ENCODE measurements at places on chromosomes 6 and 20.

DNA sequence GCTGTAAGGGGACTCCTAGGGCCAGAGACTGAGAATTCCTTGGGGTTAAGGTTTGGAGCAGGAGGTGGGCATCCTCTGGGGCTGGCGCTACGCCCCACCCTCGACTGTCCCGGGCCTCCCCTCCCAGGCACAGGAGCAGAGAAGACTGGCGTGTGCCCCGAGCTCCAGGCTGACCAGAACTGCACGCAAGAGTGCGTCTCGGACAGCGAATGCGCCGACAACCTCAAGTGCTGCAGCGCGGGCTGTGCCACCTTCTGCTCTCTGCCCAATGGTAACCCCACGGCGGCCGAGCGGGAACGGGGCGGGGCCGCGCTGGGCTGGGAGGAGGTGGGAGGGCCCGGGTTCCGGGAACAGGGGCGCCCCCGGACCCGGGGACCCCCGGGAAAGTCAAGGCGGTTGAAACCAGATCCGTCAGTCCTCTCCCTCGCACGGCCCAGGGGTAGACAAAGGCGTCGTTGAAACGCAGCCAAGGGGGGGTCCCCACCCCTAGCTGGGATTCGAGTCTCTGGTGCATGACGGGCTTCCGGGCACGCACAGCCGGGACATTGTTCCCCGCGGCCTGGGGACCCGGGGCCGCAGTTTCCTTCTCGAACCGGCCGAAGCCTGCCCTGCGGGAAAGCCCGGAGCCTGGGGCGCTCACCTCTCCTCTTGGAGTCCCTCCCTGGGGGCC is 844 bp downstream of the WFDC2 start:
- DNase-seq = no peak

GRCh38 chr20:1619861-1620444 is at the start of gene SIRPB1:
TSS of gene SIRPB1 (minus strand) at chr20:1620009. CDS start at chr20:1619944, 65 bp downstream.
- no peak for DNase-seq

DNA sequence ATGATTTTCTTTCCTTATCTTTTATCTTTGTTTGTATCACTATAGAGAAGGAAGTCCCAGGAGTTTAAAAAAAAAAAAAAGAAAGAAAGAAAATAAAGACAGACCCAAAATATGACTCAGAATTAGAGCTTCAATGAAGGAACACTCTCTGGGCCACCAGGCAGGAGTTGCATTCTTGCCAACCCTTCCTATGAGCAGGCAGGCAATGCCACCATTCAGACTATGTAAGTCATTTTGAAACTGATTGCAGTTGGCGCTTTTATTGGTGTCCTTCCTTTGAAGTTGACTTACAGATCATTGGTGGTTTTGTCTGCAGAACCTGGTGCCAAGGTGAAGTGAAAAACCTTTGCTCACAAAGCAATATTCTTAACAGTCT is 50.3 kb downstream of the MYB start:
- DNase-seq = no peak

GRCh38 chr6:128305976-128306375 is 214.4 kb downstream of the PTPRK start:
- DNase-seq = no peak

- DNase-seq = no peak
Observed at GRCh38 chr6:143971482-143972205, 36.4 kb downstream of the PLAGL1 start.

DNA sequence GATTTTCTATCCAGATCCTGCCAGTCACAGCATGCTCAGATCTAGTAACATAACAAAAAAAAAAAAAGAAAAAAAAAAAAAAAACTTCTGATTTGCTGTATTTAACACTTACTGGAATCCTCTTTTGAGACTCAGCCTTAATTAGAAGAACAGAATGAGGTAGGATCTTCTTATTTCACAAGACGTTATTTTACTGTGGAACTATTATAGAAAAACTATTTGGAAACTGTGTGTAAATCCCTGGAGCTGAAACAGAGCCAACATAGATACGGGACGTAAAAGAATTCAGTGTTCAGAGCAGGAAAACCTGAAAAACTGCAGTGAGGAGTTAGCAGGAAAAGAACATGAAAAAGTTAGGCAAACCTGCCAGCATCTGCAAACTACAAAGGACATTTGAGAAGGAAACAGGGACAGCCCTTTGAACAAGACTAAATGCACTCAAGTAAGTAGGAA is 3.4 kb upstream of the ZNF217 start:
- DNase-seq = no peak

DNA sequence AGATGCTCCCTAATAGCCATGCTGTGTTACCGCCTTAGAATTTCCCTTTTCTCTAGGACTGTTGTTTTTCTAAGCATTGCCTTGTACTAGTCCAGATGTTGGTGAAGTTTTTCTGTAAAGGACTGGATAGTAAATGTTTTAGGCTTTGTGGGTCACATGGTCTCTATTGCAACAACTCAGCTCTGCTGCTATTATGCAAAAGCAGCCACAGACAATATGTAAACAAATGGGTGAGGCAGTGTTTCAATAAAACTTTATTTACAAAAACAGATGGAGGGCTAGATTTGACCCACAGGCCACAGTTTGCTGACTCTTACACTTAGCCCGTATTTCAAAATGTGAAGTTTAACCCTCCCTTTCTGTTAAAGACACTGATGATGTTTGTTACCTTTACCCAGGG is 207.6 kb upstream of the MYLIP start:
- no peak for DNase-seq

- no peak for DNase-seq
Observed at GRCh38 chr6:104418839-104419238, 440.9 kb downstream of the HACE1 start.

GRCh38 chr6:145761584-145761983 is 26.3 kb upstream of the EPM2A start:
- no peak for DNase-seq

- DNase-seq = peak; percentile 61
Observed at GRCh38 chr20:49768204-49769047, 44.2 kb upstream of the SLC9A8 start.

- DNase-seq = no peak
Observed at GRCh38 chr6:43807228-43808061, 37.4 kb downstream of the VEGFA start.

- DNase-seq = no peak
Observed at GRCh38 chr6:150719831-150720230, 120.1 kb downstream of the PLEKHG1 start.

DNA sequence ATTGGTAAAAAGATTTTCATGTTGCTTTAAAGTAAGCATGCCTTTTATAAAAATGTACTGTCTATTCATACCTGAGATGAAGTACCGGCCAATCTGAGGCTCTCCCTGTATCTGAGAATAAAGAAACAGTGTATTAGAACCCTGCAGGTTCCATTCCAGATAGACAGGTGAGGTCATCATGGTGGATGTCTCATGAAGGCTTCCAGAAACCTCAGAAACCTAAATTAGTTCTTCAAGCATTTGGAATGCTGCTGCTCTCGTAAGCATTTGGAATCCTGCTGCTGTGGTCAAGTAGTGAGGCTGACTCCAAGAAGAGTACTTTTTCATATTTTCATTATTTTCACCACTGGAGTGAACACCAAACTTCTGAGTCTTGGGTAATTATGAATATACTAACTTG is 642.3 kb downstream of the MAFB start:
- no peak for DNase-seq

- no peak for DNase-seq
Observed at GRCh38 chr6:77401231-77401630, 62.1 kb downstream of the HTR1B start.

DNA sequence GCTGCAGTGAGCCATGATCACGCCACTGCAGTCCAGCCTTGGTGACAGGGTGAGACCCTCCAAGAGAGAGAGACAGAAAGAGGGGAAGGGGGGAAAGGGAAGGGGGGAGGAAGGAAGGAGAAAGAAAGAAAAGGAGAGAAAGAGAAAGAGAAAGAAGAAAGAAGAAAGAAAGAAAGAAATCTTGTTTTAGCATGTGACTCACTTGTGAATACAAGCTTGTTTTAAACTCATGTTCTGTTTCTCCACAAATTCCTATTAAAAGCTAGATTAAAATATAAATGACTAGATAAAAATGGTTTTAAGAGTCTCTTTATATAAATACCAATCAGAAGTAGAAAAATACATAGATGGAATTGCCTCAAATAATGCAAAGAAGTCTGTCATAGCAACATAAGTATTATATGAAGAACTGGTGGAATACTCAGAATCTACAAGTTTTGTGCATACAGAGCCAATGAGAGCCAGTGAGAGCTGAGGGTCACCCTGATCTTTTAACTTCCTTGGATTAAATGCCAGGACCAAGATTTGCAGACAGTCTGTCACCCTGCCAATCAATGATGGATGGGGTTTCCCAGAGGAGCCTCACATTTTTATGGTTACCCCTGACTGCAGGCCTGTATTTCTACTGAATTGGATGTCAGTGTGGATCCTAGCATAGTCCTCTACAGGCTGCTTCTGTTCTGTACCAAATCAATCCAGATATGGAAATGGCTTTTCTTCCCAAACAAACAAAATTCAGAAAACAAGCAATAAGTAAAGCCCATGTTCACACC is 50.8 kb upstream of the LY86 start:
- no peak for DNase-seq

DNA sequence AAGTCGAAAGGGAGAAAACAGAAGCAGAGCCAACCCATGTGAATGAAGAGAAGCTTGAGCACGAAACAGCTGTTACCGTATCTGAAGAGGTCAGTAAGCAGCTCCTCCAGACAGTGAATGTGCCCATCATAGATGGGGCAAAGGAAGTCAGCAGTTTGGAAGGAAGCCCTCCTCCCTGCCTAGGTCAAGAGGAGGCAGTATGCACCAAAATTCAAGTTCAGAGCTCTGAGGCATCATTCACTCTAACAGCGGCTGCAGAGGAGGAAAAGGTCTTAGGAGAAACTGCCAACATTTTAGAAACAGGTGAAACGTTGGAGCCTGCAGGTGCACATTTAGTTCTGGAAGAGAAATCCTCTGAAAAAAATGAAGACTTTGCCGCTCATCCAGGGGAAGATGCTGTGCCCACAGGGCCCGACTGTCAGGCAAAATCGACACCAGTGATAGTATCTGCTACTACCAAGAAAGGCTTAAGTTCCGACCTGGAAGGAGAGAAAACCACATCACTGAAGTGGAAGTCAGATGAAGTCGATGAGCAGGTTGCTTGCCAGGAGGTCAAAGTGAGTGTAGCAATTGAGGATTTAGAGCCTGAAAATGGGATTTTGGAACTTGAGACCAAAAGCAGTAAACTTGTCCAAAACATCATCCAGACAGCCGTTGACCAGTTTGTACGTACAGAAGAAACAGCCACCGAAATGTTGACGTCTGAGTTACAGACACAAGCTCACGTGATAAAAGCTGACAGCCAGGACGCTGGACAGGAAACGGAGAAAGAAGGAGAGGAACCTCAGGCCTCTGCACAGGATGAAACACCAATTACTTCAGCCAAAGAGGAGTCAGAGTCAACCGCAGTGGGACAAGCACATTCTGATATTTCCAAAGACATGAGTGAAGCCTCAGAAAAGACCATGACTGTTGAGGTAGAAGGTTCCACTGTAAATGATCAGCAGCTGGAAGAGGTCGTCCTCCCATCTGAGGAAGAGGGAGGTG is 38.7 kb downstream of the ZBTB2 start:
- DNase-seq = no peak

DNA sequence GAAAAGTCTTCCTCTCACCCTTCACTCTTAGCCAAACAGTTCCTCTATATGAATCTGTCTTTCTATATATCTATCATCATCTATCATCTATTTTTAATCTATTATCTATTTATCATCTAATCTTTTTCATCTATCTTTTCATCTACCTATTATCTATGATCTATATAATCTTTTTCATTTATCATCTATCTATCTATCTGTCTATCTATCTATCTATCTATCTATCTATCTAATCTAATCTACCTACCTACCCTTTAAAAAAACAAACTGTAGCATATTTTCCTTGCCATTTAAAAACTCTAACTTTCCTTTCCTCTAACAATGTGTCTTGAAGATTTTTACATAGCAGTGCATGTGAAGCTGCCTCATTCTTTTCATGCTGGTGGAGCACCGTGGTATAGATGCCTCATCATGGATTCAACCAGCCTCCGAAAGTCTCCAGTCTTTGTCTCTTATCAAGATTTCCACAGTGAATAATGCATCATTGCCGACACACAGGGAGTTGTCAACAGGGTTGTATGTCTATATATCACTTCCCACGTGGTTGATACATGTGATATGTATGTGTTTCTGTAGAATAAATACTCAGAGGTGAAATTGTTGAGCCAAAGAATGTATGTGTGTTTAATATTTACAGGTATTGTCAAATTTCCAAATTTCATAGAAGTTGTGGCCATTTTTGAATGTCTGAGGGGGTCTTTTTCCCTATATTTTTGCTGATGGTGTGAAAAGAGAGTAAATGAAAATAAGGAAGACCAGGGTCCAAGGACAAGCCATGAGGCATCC is 51.3 kb downstream of the VEGFA start:
- DNase-seq = no peak

DNA sequence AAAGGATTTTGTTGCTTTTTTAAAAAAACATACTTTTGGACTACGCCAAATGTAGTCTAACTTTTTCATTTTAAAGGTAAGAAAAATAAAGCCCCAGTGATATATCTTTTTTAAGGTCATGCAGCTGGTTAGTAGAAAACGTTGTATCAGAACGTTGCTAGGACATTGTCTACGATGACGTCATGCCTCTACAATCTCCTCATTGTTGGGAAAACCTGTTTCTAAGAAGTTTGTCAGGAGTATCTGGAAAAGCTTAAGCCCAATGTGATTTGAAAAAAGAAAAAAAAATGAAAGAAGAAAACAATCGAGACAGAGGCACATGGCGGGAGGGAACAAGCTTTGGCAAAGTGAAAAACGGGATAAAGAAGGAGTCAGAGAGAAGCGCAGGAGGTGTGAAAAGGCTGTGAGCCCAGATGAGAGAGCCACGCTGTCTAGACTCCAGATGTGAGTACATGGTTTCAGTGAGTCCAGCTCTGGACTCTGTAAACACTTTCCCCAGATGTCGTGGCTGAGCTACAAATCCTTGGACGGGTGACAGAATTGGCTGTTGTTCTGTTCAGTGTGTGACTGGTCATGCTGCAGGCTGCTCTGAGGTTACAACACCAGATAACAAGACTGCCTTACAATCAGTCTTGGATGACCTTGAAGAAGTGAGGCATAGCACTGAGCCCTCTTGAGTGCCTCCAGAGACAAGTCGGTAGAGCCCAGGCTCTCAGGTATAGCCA is 656.7 kb upstream of the ID4 start:
- no peak for DNase-seq

- DNase-seq = no peak
Observed at GRCh38 chr20:60760256-60761000, 491.6 kb upstream of the CDH4 start.

DNA sequence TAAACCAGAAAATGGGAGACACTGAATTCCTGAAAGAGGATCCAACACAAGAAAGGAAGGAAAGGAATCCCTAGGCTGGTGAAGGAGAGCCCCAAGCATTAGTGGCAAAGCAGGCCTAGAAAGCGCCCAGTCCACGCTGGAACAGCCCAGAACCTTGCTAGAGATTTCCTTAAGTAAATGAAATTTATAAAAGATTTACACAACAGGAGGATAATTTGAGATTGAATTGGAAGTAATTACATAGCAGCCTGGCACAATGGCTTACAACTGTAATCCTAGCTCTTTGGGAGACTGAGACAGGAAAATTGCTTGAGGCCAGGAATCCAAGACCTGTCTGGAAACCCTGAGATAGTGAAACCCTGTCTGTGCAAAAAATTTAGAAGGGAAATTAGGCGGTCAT is 26.8 kb upstream of the C20orf144 start:
- no peak for DNase-seq

GRCh38 chr6:29447670-29448069 is 8.6 kb downstream of the OR10C1 start:
- DNase-seq = no peak

GRCh38 chr20:4836935-4837334 is 115.2 kb downstream of the PRND start:
- DNase-seq = no peak

GRCh38 chr6:4404415-4404814 is 269.0 kb upstream of the ECI2 start:
- DNase-seq = no peak

Data from AG04449 (cell line).